Suprapubic skin (tissue), 4 donors: ENCODE measurements at places on chromosomes 2 and 18. TPM values are rescaled to one million over a fixed set of nuclear protein-coding genes. Genes with fewer than 3 reads are reported as not detected.

GRCh38 chr2:160328811-160329527 lies 128.9 kb upstream of the ITGB6 start:
- DNase-seq: no peak

- DNase-seq: no peak
Measured at GRCh38 chr18:39449566-39449965, 1884.0 kb upstream of the CELF4 start.

DNA sequence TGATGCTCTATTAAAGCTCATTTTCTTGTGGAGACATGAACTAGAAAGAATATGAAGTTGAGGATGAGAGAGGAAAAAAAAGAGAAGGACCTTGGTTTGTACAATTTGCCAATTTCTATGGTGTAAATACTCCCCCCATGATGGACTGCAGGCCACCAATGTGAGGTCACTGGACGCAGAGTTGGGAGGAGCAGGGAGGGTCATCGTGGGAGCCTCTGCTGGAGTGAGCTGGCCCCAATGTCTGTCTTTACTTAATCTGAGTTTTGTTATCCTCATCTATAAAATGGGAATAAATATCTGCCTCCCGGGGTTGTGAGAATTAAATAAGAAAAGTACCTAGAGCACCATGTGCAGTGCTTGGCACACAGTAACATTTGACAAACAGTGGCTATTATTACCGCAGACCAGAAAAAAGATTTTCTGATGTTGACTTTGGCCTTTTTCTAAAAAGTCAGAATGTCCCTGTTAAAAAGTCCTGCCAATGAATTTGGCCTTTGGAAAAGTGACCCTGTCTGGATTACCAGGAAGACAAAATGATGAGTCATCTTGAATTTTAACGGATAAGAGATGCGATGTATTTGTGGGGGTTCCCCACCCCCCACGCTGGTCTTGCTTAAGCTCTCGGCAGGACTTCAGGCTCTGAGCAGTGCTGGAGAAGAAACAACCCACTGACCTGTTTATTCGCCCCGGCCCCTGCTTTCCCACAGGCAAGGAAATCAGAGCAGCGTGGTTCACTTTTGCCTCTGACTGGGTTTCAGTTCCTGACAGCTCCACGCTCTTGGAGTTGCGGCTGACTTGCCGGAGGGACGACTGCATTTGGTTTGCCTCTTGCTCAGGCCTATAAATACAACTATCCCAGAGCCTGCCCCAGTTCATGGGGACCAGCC lies 50.3 kb upstream of the FOSL2 start:
- DNase-seq: no peak

GRCh38 chr18:48197819-48198218 lies 211.4 kb downstream of the ZBTB7C start:
- DNase-seq: no peak

- no peak for DNase-seq
Measured at GRCh38 chr2:150919901-150920300, 341.8 kb downstream of the RBM43 start.

GRCh38 chr2:181395851-181396250 lies 61.3 kb upstream of the ITGA4 start:
- DNase-seq: no peak

DNA sequence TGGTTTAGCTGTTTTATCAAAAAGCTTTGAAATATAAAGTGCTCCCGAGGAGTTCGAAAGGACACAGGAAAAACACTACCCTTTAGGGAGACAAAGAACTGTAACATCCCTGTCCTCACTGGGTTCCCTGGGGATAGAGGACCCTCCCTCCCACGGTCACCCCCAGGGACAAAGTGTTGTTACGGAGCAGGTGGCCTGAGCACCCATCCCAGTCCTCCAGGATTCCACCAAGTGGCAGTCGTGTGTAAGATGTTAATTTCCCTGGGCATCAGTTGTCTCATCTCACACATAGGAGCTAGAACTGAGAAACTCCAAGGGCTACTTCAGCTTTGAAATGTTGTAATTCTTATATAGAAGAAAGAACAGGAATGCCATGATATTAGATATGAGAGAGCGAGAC lies 137.7 kb downstream of the ALK start:
- no peak for DNase-seq

NRP2 gene
- 6.0 TPM for total RNA-seq

FAM124B gene
- 0.30 TPM for total RNA-seq

PCARE gene
- 0.21 TPM for total RNA-seq

CFAP221 gene
- not detected for total RNA-seq

MAP3K19 gene
- not detected for total RNA-seq

CAPN13 gene
- 0.48 TPM for total RNA-seq

RUFY4 gene
- total RNA-seq: not detected

FABP1 gene
- not detected for total RNA-seq

MARCO gene
- total RNA-seq: 0.68 TPM
